T-cell (primary cell): ENCODE measurements at places on chromosomes 12 and 14. TPM values are rescaled to one million over a fixed set of nuclear protein-coding genes. Genes with fewer than 3 reads are reported as not detected.

The IL22 gene
- total RNA-seq = not detected

The RD3L gene
- not detected for total RNA-seq

DNA sequence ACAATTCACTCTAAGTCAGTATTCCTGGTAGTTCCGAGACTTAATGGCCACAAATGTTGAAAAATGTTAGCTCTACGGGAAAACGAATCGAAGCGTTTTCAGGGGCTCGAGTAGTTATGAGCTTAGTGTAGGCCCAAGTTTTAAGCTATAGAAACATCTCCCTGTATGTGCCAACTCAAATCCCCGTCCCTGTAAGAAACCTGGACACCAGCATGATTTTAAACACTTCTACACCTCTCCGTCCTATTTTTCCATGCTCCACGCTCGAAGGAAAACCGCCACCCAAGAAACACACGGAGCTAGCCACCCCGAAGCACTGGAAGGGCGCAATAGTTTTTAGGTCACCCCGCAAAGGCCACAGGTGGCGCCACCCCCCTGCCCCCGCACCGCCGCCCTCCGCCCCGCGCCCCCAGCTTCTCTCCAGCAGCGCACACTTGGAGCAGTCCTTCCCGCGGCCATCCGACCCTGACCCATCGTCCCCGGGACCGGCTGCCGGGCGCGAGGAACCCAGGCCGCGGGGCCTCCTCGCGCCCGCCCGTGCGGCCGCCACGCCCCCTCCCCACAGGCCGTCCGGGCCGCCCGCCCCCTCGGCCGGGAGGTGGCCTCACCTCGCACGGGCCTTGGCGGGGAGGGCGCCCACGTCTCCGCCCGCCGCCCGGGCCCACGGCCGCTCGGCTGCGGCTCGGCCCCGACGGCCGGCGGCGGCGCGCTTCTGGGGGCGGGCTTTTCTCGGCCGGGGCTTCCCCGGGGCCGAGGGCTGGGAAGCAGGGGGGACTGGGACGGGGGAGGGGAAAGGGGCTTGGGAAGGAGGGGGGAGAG, 522 bp downstream of the R3HDM2 start:
- DNase-seq = no peak

- no peak for DNase-seq
Measured at GRCh38 chr12:55935738-55936151, 4.8 kb downstream of the DGKA start.

- DNase-seq = peak; percentile 25
Measured at GRCh38 chr14:100375266-100375962, 52.3 kb downstream of the SLC25A47 start.

- DNase-seq = peak; percentile 55
Measured at GRCh38 chr14:99189201-99189801, 82.7 kb downstream of the BCL11B start.

GRCh38 chr14:25010471-25010870, 39.5 kb downstream of the STXBP6 start:
- no peak for DNase-seq
